ENCODE measurements at places on chromosomes 12 and 14. TPM values are rescaled to one million over a fixed set of nuclear protein-coding genes. Genes with fewer than 3 reads are reported as not detected.
A peak's percentile ranks its signal among the peaks of the same experiment; 100 is the strongest.

- DNase-seq, result no peak
These were observed 252.6 kb upstream of the CCDC196 start for GRCh38 chr14:66233591-66233990.

Gene GPR68
- total RNA-seq, result 0.26 TPM

- peak; percentile 86 for DNase-seq
These were observed 49.4 kb downstream of the MOK start for GRCh38 chr14:102255401-102256190.

GRCh38 chr12:50441763-50442162, 41.1 kb downstream of the LARP4 start:
- DNase-seq, result no peak

DNA sequence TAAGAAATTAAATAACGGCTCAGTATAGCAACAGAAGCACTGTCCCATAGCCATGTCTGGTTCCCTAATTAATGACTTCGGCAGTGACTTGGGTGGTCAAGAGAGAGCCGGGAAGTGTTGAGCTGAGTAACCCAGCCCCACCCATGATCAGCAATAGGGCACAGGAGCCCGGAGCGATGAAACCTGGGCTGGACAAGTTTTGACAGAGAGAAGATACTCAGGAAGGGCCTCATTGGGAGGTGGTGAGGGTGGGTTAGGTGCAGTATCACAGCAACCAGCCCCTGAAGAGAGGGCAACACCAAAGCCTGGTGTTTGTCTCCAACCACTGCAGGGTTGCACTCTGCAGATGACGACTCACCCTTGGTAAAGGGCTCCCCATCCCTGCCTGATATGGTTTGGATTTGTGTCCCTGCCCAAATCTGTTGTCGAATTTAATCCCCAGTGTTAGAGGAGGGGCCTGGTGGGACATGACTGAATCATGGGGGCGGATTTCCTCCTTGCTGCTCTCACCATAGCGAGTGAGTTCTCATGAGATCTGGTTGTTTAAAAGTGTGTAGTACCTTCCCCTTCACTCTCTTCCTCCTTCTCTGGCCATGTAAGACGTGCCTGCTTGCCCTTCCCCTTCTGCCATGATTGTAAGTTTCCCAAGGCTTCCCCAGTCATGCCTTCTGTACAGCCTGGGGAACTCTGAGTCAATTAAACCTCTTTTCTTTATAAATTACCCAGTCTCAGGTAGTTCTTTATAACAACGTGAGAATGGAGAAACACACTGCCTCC, 124.9 kb upstream of the MED13L start:
- no peak for DNase-seq

DNA sequence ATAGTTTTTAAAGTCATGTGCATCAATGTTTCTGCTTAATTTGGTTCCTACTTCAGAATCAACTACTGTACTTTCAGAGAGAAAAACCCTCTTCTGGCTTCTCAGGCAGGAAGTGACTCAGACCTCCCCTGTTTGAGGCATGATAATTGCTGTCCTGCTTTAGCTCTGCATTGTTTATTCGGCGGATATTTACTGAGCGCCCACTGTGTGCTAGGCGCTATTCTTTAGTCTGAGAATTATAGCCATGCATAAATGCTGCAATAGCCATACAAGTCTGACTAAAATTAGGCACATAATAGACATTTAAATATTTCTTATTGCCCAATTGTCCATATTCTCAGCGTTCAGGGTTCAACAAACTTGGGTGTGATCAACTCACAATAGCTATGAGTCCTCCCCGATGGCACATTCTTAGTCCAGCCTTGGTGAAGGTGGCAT, 6.1 kb upstream of the AMIGO2 start:
- DNase-seq, result peak; percentile 39

Gene POTEM
- not detected for total RNA-seq

- DNase-seq, result no peak
These were observed 38.4 kb downstream of the ZFHX2 start for GRCh38 chr14:23513005-23513817.

Gene EID3
- total RNA-seq, result 18.0 TPM

Gene LRRC43
- 1.8 TPM for total RNA-seq

Gene ATG101
- 90.3 TPM for total RNA-seq

DNA sequence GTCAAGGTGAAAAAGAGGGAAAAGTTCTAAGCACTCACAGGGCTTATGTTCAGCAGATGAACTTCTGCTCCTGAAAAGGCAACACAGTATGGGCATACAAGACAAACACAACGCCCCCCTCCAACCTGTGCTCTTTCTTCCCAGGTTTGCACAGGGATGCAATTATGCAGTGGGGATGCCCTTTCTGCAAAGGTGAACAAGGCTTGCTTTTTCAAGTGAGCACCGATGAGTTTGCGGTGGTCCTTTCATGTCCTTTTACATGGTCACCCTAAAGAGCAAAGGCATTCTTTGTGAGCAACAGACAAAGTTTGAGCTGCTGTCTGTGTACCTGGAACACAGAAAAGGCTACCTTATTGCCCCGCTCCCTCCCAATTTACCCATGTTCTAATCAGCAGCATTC, 6.7 kb downstream of the KITLG start:
- DNase-seq, result no peak

- peak; percentile 10 for DNase-seq
These were observed 47.0 kb upstream of the SLC2A13 start for GRCh38 chr12:40152783-40153383.

Gene SIVA1
- total RNA-seq, result 65.1 TPM

DNA sequence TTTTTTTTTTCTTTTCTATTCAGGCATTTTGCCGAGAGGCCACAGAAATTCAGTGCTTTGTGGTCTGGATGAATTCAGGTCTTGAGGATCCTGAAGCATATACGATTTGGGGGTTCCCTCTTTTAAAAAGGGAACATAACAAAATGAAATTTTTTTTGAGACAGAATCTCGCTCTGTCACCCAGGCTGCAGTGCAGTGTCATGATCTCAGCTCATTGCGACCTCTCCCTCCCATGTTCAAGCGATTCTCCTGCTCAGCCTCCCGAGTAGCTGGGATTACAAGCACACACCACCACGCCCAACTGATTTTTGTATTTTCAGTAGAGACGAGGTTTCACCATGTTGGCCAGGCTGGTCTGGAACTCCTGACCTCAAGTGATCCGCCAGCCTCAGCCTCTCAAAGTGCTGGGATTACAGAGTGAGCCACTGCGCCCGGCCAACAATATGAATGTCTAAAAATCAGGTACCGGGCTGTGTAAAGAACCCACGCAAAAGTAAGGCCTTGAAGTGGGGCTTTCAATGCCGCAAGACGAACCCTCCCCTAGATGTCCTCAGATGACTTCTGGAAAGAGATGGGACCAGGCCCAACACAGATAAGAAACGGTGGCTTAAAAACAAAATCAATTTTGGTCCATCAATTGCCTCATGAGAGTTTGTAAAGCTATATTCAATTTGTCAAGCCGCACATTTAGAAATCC, 30.0 kb downstream of the TESC start:
- no peak for DNase-seq

Gene INHBC
- not detected for total RNA-seq

- DNase-seq, result no peak
These were observed 8.4 kb upstream of the GLIPR1 start for GRCh38 chr12:75471902-75472890.

GRCh38 chr14:91269076-91269991, 24.8 kb upstream of the GPR68 start:
- DNase-seq, result no peak

GRCh38 chr14:68257969-68258368, 438.4 kb downstream of the RAD51B start:
- DNase-seq, result no peak

DNA sequence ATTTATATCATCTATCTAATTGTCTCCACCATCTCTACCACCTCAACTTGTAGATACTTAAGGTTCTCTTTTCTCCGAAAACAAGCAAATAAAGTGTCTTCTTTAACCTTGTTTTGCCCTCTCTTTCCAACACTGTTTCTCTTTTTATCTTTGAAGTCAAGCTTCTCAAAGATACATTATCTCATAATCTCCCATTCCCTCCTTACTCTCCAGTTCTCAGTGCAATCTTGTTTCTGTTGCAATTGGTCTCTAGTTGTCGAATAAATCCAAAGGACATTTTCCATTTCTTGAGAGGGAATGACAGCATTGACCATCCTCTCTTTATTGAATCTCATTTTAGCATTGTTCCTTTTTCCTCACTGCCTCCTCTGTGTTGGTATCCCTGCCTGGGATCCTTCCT, 383.3 kb downstream of the SOX5 start:
- DNase-seq, result no peak

- DNase-seq, result peak; percentile 97
These were observed 158.0 kb downstream of the SLC5A8 start for GRCh38 chr12:101051901-101052550.

DNA sequence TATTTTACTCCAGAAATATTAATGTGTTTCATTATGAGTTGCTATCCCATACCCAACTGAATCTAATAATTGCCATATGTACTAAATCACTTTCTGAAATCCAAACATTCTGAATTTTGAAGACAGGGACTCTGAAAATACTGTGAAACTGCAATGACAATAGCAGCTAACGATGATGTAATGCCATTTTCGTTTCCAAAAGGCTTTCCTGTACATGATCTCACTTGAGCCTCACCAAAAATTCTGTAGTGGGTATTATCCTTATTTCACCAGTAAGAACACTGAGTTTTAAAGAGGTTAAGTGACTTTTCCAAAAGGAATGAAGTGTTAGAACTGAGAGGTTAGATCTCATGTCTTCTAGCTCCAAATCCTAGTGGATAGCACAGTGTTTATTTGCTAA, 133.3 kb downstream of the FLRT2 start:
- no peak for DNase-seq

DNA sequence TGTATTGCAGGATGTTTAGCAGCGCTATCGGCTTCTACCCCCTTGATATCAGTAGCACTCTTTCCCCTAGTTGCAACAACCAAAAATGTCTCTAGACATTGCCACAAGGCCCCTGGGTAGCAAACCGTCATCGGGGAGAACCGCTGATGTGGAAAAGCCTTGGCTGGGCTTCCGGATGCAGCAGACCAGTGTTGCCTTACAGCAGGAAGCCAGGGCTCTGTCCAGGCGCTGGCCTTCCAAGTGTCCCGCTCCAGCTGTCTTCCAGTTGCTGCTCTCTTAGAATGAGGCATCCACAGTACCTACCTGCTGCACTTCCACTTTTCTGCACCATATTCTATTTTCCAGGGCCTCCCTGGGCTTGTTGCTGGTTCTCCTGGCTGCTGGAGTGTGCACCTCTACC, 22.6 kb upstream of the SLC10A1 start:
- DNase-seq, result no peak

- DNase-seq, result no peak
These were observed 7.9 kb upstream of the CRIP2 start for GRCh38 chr14:105466531-105467248.

Gene KRT3
- total RNA-seq, result not detected

DNA sequence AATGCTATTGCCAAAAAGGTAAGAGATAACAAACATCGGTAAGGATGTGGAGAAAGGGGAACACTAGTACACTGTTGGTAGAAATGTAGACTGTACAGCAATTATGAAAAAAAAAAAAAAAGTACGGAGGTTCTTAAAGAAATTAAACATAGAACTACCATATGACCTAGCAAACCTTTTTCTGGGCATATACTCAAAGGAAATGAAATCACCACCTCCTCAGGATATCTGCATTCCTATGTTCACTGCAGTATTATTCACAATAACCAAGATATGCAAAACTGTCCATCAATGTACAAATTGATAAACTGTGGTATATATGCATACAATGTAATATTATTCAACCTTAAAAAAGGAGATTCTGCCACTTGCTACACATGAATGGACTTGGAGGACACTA, 60.7 kb downstream of the INSM2 start:
- peak; percentile 50 for DNase-seq

GRCh38 chr12:24738441-24738840, 210.5 kb downstream of the BCAT1 start:
- peak; percentile 55 for DNase-seq

DNA sequence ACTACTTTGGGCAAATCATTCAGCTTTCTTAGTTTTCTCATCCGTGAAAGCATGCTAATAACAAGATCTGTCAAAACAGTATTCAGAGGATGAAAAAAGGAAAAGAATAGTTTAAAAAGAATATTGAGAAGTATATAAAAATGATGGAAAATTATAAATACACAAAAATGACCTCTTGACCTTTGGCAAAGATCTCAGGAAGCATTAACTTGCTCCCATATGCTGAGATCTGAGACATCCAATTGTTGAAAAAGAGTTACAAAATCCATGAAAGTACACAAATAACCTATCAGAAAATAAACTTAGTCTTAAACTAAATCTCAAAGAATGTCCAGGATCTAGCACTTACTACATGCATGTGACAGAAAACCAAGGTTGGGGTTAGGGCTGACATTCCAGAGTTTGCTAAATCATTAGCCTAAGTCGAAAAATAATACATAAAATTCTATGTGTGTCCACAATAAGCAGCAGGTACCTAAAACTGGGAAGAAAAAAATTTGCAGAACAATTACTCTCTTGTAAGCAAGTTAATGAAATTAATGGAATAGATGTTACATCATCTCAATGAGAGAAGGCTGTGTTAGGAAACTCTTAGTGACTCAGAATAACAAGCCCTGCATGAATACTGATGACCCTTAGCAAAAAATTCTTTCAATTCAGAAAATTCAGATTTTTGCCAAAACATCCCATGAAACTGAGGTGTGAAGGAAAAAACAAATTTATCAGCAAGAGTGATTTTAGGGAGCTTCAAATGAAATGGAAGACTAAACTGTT, 3.4 kb downstream of the PAH start:
- DNase-seq, result no peak

GRCh38 chr12:4556735-4557530, 5.1 kb upstream of the DYRK4 start:
- no peak for DNase-seq

GRCh38 chr12:59575826-59576225, 20.0 kb upstream of the SLC16A7 start:
- no peak for DNase-seq

GRCh38 chr12:89319122-89319521, 33.2 kb downstream of the DUSP6 start:
- DNase-seq, result peak; percentile 85
